ENCODE measurements at places on chromosomes 1 and 21.

GRCh38 chr1:50704126-50704525 is 255.9 kb downstream of the FAF1 start:
- DNase-seq, result no peak

GRCh38 chr1:108803548-108803947 is 53.3 kb downstream of the AKNAD1 start:
- no peak for DNase-seq

DNA sequence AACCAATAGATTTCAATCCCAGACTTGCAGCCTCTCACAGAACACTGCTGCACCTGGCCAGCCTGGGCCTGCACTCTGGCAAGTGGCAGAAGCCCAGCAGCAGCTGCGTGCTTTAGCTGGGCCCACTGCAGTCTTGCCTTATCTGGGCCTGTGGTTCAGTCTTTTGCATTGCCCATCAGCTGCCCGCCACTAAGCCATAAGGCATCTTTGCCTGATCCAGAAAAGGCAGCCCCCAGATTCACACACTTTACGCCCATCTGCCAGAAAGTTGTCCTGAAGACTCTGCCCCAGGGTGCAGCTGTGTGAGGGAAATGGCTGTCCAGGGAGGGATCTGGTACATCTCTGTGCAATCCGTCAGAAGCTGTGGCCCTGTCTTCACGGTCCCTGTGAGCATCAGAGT is 217.0 kb downstream of the DNAH14 start:
- DNase-seq, result peak; percentile 45

- DNase-seq, result no peak
Observed at GRCh38 chr1:42152119-42152518, 1.1 kb upstream of the GUCA2B start.

DNA sequence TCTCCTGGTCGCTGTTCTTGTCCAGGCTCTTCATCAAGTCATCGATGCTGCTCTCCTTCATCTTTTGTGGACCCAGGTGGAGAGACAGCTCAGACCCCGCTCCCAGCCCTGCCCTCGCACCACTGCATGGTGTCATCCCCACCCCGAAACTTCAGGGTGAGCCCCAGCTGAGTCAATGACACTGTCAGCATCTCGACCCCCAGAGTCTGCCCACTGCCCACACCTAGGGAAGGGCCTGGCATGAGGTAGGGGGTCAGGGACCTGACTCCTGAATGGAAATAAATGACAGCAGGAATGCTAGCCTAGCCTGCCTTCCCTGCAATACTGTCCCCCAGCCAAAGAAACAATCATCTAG is 1.6 kb upstream of the S100A6 start:
- no peak for DNase-seq

- no peak for DNase-seq
Observed at GRCh38 chr1:43851561-43852338, 81.9 kb upstream of the ARTN start.

- DNase-seq, result no peak
Observed at GRCh38 chr21:39099859-39100258, 83.4 kb downstream of the PSMG1 start.

- DNase-seq, result no peak
Observed at GRCh38 chr1:186896211-186896610, 67.5 kb downstream of the PLA2G4A start.

- no peak for DNase-seq
Observed at GRCh38 chr1:72023063-72023930, 259.0 kb downstream of the NEGR1 start.

GRCh38 chr1:242178924-242179708 is 180.2 kb upstream of the MAP1LC3C start:
- no peak for DNase-seq

GRCh38 chr1:186429017-186429416 is 31.9 kb downstream of the PDC start:
- no peak for DNase-seq

Data from kidney (tissue), 22 donors.